Activated CD4-positive, alpha-beta T cell treated with anti-CD3 and anti-CD28 coated beads for 36 hours (primary cell): ENCODE measurements at places on chromosomes 2 and 18.

DNA sequence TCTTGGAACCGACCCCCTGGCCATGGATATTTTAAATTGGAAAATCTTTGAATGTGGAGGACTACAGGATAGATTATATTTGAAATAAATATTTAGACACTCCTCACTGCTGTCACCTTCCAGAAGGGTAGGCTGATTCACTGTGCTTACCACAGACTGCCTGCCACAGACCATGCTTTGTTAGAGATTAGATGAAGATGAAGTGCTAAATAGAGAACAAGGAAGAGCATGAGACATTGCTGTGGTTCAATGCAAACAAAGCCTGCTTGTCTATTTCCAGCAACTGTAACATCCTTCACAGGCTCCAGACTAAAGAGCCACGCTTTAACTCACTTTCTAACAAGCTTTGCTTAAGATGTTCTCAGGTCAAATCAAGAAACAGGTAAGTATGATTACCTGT lies 81.0 kb upstream of the TMEM17 start:
- DNase-seq = no peak

GRCh38 chr18:23066060-23066459 lies 69.2 kb upstream of the CABLES1 start:
- DNase-seq = no peak

DNA sequence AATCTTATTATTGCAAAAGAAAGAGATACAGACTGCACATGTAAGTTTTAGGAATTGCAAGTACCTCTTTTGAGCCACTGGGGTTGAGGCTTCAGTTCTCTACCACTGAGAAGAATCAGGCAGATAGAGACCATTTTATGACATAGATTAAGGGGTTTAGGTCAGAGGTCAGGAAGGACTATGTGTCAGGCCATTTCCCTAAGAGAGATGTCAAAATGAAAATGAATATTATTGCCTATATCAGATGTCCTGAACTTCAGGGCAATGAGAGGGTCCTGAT lies 113.7 kb downstream of the GATA6 start:
- DNase-seq = no peak

GRCh38 chr2:177029901-177030300 lies 182.7 kb upstream of the HNRNPA3 start:
- DNase-seq = no peak

GRCh38 chr2:238938401-238939055 lies 90.6 kb downstream of the TWIST2 start:
- DNase-seq = no peak

DNA sequence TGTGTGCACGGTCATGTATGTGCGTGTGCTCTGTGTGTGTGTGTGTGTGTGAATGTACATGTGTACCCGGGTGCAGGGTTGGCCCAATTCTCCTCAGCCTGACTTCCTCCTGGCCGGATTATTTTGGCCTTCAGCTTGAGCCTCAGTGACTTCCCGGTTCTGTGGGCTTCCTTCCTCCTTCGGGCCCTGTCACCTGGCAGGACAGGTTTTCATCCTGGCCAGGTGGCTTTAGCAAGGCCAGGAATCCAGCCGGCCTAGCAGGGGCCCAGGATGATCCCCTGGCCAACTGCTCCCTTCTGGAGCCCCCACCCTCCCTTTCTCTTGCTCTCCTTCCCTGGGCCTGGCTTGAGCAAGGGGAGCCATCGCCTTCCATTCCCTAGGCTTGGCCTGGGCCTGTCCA lies 140.5 kb downstream of the INHBB start:
- no peak for DNase-seq

DNA sequence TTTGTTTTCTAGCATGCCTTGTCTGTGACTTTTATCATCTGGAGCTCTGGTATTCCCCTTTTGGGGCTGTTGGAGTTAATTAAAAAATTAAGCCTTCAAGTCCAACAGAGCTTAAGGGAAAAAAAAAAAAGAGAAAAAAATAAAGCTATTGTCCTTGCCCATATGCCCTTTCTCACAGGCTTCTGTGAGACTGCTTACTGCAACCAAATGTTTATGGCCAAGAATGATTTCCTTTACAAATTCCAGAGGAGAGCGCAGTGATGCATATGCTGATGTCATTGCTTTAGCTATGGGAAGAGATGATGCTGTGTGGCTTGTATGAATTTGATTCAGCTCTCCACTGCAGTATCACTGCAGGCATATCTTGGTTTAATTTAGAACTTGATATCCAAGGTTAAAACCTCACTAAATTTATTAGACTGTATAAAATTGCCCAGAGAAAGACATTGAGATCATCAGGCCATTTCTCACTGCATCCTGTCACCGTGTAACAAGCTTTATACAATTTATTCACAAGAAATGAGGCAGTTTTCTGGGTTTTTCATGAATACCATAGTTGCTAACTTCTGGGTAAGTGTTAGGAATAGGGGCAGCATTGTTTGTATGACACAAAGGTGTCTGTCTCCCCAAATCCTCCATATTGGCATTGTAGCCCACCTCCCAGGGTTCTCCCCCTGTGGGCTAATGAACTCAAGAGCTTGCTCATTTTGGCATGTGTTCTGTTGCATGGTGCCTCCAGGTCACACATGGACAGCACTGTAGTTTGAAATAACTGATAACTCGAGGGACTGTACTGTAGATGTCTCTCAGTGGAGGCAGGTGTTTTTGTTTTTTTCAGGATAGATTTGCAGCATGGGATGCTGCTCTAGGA lies 85.0 kb downstream of the TANC1 start:
- DNase-seq = no peak

- no peak for DNase-seq
These were observed 124.1 kb downstream of the EN1 start for GRCh38 chr2:118723394-118723793.
